ENCODE measurements at places on chromosomes 7 and 10.

DNA sequence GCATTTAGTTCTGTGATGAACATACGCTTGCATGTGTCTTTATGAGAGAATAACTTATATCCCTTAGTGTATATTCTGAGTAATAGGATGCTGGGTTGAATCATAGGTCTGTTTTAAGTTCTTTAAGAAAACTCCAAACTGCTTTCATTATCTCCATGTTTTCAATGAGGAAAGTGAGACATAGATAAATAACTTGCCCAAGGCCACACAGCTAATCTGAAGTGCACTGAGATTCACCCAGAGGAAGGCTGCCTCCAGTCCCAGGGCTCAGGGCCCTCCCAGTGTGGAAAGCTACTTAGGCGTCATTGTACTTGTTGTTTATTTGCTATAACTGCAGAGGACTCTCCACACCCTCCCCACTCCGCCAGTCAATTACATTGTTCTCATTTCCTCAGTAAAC, 126.7 kb downstream of the INHBA start:
- DNase-seq: no peak

- no peak for DNase-seq
These were observed 172.7 kb downstream of the NEURL1 start for GRCh38 chr10:103666087-103666761.

DNA sequence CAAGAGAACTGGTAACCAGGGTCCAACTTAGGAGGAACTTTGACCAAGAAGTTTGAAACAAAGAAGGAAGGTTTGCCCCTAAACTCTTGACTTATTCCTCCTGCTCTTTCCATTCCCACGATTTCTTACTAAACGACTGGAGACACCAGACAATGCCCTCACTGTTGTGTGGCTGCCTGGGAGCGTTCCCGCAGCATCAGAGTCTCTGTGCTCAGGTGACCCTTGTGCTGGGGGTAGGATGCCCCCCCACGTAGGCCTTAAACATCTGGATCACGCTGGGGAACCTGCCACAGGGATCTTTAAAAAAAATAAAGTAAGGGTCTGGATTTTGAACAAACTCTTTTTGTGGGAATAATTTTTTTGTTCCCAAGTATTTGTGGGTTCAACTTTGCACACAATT, 30.1 kb upstream of the CTBP2 start:
- DNase-seq: no peak

DNA sequence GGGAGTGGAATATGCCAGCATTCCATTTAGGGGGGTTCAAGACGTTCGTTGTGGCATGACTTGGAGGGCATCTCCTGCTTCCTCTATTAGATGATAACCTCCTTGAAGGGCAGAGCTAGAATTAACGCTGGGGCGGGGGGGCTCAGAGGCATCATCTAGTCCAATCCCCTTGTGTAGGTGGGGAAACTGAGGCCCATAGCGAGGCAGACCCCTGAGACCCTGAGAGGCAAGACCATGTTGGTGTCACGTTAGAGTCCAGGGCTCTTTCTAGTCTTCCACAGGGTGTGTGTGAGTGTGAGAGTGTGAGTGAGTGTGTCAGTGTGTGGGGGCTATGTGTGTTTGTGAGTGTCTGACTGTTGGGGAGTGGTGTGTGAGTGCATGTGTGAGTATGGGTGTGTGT, 29.3 kb upstream of the NUB1 start:
- no peak for DNase-seq

- no peak for DNase-seq
These were observed 551 bp downstream of the WASL start for GRCh38 chr7:123748171-123748733.

GRCh38 chr7:108455551-108455997, 662 bp downstream of the NRCAM start:
- no peak for DNase-seq

GRCh38 chr7:99137411-99138180, 6.3 kb downstream of the SMURF1 start:
- DNase-seq: no peak

DNA sequence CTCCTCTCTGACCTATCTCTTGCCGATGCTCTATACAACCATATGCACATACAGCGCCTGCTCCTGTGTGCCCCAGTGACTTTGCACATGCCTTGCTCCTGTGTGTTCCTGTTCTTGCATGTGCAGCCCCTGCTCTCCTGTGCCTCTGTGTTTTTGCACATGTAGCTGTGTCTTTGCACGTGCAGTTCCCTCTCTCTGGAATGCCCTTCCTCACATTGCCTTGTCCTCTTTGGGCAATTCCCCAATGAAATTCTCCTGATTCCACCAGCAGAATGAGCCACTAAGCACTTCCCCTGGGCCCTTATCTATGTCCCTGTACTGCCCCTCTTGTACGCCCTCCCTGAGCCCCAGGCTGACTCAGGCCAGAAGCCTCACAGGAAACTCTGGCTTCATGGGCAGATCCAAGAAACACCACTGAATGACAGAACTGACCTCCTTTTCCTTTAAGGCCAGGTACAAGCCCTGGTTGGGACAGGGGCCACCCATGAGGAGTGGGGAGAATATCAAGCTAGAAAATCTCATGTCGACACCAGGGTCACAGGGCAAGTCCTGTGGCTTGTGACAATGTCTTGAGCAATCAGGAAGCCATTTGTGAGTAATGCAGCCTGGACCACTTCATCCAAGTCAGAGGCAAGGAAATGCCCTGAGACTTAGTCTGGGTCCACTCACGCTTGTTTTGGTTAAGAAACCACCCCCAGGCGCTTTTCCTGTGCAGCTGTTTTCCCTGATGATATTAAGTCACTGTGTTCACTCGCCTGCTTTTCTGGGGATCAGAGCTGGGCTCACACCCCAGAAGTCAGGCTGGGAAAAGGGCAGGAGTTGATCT, 1.9 kb upstream of the ARHGAP22 start:
- DNase-seq: peak; percentile 64

- DNase-seq: no peak
These were observed 523.8 kb upstream of the CELF2 start for GRCh38 chr10:10493833-10494232.

GRCh38 chr7:92622030-92622429, 31.8 kb upstream of the FAM133B start:
- DNase-seq: no peak

GRCh38 chr10:132233501-132234085, 46.8 kb downstream of the DPYSL4 start:
- no peak for DNase-seq

DNA sequence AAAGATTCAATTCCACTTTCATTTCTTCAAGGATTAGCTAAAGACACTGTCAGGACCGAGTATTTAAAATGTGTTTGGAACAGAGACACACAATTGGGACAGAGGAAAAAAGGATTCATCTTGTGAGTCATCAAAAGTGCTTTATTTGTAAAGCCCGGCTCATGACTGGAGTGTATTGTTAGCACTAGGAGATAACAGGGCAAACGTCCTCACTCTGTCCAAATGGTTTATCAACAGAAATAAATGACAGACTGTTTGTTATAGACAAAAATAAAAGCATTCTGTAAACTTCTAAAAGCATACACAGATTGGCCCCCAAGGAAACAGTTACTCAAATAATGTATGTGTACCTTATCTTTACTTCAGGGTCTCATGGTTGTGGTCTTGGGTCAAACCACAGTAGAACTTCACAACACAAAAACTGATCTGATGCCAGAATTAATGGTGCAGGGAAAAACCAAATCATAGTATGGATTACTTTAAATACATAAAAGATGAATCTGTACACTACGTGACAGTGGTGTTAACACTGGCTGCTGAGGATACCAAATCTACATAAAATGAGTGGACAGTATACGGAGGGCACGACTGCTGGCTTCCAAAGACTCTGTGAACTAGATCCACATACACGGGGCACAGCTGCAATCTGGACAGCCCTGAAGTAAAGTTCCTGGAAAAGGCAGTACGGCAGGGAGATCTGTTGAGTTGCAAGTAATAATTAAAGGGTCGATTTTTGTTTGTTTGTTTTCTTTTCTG, 179.4 kb downstream of the PIP4K2A start:
- no peak for DNase-seq

GRCh38 chr10:12803776-12804175, 197.7 kb downstream of the CCDC3 start:
- DNase-seq: no peak

GRCh38 chr10:132566892-132567291, 29.3 kb downstream of the INPP5A start:
- DNase-seq: no peak

DNA sequence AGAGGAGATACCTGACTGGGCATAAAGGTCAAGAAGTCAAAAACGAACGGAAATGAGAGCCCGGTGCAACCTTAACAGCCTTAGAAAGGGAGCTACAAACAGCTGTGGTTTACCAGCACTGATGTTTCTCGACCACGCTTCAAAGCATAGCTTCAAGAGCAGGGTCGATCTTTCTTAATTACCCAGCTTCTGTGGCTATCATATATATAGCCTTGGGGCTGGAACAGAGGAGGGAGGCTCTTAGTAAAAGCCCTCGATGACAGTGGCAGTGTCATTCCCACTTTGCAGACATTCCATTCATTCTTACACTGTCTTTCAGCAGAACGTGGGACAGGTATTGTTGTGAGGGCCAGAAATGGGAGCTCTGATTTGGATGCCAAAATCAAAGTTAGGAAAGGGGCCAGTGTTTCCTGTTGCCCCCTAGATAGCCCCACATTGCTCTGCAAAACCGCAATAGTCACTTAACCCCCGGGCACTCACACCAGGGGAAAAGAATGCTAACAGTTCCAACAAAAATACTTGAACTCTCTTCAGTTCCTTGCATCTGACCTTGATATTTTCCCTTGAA, 141.5 kb downstream of the MTPAP start:
- no peak for DNase-seq

DNA sequence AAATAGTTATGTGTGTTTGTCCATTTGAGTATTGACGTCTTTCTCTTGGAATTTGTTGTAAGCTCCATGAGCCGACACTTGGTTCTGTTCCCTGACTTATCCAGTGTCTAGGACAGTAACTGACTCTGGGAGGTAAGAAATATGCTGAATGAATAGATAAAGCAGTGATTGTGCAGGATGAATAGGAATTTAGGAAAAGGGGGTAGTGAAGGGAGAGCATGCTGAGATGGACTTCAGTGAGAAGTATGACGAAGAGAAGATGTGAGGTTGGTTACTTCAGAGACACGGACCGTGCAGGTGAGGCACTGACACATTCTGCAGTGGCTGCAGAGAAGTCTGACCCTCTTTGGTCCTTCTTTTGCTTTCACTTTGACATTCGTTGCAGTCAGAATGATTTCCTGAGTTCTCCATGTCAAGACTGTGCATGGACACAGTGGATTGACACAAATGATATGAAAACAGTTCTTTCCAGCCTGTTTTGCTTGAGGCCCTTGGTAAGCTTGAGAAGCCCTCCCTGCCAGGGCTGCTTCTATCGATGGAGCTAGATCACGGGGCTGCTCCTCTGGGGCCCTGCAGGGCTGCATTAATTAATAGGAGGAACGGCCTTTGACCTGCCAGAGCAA, 261.5 kb upstream of the SORCS1 start:
- DNase-seq: no peak

DNA sequence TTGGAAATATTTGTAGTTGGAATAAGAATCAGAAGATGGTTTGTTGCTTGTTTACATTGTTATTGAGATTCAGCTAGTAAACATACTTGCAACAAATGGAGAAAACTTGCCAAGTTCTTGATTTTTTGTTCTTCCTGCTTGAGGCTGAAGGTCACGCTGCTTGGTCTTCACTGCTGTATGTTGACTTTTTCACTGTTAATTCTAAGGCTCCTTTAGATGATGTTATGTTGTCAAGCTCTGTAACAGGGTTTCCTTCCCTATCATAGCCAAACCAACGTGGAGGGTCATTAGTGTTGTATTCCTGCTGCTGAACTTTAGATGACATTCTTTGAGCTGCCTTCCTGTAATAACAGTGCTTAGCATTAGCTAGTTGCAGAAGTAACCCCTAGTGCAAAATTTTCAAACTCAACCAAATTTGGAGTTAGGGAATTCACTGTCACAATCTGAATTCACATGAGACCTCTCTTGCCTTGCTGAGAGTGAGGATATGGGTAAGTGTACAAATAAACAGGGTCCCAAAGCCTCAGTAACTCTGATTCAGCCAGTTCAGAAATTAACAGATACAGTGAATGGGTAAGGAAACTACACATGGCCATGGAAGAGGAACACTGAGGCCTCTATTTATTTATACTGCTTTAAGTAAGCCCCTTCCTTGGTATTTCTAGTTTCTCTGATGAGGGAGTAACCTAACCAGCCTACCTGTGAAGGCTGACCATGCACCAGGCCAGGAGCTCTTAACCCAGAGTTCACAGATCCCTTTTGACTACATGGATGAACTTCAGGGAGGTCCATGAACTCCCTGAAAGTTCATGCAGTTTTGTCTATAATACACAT, 64.6 kb downstream of the FAM185A start:
- DNase-seq: no peak

DNA sequence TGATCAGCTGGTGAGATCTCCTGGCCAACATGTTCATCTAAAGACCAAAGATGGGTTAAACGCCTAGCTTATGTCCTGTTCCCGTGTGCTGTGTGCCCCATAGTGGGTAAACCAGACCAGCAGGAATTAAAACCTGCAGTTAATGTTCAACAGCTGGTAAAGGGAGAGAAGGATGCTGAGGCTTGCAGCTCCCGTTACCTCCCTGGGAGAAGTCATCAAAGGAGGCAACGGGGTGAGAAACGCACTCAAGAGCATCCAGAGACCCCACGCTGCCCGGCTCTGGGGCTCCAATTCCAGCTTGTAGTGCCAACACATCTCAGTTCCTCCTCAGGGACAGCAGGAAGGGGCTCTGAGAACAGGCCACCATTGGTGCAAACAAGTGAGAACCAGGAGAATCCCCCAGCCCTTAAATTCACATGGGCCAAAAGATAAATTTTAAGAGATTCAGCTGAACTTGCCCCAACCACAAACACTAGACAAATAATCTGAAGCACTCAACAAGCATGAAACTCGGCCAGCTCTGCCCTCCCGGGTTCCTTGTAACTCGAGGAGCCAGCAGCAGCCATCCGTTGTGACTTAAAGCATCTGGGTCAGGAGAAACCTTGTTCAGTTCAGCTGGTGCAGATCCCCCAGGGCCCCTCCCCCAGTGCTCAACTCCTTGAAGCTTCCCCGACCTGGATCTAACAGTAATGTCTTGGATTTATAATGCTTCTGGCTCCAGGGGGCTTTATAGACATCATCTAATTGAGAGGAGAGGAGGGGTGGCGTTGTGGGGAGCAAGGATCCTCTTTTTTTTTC, 29.4 kb downstream of the FAM241B start:
- DNase-seq: no peak

DNA sequence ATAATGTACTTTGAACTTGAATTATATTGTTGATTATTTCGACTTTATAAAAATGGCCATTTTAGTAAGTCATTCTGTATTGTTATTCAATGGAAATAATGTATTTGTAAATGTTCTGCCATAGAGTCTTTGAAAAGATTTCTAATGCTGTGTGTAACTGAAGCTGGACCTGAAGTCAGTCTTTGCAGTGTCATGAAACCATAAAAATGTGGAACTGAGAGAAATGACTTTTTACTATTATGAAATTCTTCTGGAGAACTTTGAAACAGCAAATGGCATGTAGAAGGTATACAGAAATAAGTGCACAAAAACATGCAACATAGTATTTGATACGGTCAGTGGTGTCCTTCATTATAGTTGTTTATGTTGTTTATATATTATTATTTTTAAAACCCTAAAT, 59.7 kb upstream of the ADRA2A start:
- no peak for DNase-seq

GRCh38 chr10:102642736-102643335, 1.4 kb upstream of the TRIM8 start:
- DNase-seq: no peak

GRCh38 chr7:80859272-80859970, 59.4 kb downstream of the SEMA3C start:
- DNase-seq: no peak

GRCh38 chr7:23787272-23787671, 77.3 kb downstream of the STK31 start:
- DNase-seq: no peak

GRCh38 chr7:80764132-80764531, 125.7 kb downstream of the CD36 start:
- DNase-seq: no peak
